ENCODE measurements at places on chromosomes 7 and 10. TPM values are rescaled to one million over a fixed set of nuclear protein-coding genes. Genes with fewer than 3 reads are reported as not detected.

The CRTAC1 gene
- 1.9 TPM for total RNA-seq

- no peak for ATAC-seq
These were observed 35.9 kb upstream of the SFTPD start for GRCh38 chr10:79984851-79985250.

DNA sequence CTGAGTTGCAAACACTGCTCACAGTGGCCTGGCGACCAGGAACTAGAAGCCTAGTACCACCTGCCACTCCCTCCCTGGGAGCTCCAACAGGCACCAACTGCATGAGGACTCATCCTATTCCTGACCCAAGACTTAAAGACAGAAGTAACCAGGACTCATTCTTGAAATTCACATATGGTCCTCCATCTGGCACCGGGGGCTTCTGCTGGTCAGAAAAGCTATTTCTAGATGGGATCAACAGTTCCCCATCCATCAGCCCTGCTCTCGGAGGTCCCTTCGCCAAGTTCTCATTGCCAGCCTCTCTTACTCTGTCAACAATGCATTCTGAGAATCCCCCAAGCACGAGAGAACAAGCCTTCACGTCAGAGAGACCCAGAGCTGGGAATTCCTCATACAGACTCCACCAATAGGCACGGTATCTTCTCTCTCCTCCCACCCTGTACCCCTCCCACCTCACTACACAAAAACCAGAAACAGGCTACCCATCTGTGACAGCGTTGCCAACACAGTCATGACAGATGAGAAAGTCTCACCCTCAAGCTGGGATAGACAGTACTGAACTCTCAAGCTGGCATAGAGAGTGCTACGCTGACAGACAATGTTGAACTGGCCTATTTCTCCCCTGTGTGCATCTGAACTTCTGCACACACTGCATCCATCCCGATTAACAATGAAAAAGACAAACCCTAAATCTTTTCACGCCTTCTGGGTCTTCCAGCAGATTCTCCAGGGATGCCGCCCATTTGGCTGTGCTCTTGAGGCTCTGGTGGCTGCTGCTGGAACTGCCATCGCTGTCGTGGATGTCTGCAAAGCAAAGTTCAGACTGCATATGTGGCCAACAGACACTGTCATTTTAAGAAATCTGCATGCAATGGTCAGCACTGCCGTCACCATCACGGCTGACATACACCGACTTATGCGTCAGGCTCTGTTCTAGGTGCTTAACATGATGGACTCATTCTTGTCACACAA lies 15.6 kb downstream of the RGS10 start:
- no peak for ATAC-seq

The PRKG1 gene
- 27.5 TPM for total RNA-seq

DNA sequence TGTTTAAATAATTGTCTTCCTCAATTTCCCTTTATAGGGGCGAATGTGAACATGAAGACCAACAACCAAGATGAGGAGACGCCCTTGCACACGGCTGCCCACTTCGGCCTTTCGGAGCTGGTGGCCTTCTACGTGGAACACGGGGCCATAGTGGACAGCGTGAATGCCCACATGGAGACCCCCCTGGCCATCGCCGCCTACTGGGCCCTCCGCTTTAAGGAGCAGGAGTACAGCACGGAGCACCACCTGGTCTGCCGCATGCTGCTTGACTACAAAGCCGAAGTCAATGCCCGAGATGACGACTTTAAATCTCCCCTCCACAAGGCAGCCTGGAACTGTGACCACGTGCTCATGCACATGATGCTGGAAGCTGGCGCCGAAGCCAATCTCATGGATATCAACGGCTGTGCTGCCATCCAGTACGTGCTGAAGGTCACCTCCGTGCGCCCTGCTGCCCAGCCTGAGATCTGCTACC lies 42.1 kb downstream of the ASB4 start:
- peak; percentile 25 for ATAC-seq

- ATAC-seq, result no peak
These were observed 113.7 kb downstream of the RAB11FIP2 start for GRCh38 chr10:117933036-117933435.

GRCh38 chr7:24637706-24638105 lies 64.5 kb downstream of the PALS2 start:
- ATAC-seq, result no peak

The GHRHR gene
- not detected for total RNA-seq

DNA sequence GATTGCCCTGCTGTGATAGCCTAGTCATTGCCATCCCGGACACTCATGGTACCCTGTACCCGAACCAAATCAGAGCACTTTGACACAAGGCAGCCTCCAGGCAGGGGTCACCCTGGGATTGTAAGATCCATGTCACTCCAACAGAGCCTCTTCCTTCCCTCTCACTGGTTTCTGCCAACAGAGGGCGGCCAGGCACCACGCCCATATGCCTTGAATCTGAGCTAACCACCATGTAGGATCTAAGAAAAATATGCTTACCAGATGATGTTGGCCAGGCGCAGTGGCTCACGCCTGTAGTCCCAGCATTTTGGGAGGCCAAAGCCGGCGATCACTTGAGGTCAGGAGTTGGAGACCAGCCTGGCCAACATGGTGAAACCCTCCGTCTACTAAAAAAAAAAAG lies 389.2 kb upstream of the KLF6 start:
- no peak for ATAC-seq

The ZNF32 gene
- total RNA-seq, result 59.0 TPM
